Activated naive CD4-positive, alpha-beta T cell treated with Interleukin-2 at 50 U/mL for 16 hours (primary cell): ENCODE measurements at places on chromosomes 1 and 21.

DNA sequence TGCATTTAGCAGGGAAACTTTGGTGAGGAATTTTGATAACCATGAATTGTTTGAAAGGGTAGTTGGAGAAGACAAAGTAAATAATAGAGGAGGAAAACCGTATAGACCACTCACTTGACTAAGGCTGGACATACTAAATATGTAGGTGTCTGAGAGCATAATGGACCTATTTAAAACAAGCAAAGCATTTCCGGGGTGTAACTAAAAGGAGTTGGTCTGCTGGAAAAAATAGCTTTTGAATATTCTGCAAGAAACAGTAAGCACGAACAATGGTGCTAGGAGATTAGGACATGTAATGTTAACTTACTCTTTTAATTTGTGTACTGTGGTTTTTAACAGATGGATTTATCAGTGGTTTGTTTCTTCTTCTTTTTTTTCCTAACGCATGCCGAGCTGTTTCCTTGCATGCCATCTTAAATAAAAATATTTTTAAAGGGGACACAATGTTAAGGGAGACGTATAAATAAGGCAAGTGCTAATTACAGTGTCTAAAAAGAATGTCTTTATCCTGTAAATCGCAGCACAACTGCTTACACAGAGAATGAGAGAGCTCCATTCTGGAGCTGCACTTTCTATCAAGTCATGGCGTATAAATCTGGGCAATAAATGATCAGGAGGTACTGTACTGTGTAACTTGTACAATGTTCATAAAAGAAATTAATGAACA lies 492.1 kb downstream of the LMO4 start:
- DNase-seq = no peak

DNA sequence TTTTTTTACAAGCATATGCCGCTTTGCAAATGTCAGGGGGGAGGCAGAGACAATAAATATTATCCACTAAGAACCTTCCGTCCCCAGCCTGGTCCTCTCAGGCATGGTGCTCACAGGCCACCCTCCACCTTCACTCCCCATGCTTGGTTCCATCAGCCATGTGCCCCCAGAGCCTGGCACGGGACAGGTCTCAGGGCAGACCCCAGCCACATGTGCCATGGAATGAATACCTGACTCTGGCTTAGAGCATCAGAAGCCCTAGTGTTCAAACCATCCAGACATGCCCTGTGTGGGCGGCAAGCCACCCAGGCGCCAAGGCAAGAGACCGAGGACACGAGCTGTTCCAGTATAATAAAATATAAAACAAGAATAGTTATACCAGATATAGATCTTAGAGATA lies 5.4 kb downstream of the LSS start:
- no peak for DNase-seq

GRCh38 chr1:159675046-159675445 lies 39.3 kb downstream of the CRP start:
- DNase-seq = no peak

- no peak for DNase-seq
Measured at GRCh38 chr1:169529068-169529642, 43.4 kb upstream of the SLC19A2 start.

GRCh38 chr1:159839116-159839849 lies 12.6 kb downstream of the SLAMF8 start:
- DNase-seq = no peak

DNA sequence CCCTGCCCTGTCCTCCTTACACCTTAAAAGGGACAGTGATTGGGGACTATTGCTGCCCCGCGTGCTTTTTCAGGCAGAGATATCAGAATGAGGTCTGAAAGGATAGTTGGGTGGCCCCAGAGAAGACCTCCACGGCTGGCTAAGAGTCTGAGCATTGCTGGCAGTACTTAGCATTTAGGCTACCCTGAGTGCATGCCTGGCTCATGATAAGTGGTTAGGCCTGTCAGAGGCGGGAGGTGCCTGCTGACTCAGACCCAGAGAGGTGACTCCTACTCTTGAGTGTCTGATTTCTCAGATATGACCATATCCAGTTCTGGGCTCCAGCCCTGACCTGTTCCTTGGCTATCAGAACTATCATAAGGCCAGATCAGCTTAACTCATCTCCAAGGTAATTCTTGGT lies 213.7 kb downstream of the PBX1 start:
- DNase-seq = no peak

GRCh38 chr1:68188060-68188538 lies 44.2 kb downstream of the WLS start:
- DNase-seq = no peak

DNA sequence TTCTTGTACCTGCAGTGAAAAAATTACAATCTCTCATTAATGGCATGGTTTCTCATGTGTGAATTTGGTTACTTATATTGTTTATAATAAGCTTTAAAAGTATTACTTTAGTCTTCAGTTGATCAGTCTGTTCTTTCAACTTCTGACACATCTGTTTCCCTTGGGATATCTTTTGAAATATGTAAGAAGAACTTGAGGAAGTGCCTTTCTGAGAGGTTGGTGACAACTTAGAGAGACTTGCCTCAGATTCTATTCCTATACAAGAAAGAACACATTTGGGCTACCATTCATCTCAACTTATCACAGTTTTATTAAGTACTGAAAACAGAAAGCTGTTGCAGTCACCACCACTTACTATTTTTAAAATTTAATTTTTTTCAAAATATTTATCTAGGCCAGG lies 8.1 kb downstream of the AKNAD1 start:
- no peak for DNase-seq

DNA sequence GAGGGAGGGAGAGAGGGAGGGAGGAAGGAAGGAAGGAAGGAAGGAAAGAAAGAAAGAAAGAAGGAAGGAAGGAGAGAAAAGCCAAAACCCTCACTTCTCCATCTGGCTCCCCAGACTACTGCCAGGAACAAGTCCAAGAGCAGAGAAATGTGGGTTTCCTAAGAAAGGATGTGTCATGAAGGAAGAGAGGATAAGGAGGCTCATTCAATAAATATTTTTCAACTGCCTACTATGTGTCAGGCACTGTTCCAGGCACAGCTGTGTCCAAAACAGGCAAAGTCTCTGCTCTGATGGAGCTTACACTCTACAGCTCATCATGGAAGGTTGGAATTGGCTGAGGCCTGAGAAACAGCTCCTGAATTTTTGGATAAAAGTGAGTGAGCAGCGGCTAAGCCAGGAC lies 42.6 kb upstream of the ATP2B4 start:
- DNase-seq = no peak

- DNase-seq = peak; percentile 5
Measured at GRCh38 chr1:94045465-94046056, 75.4 kb downstream of the ABCA4 start.

DNA sequence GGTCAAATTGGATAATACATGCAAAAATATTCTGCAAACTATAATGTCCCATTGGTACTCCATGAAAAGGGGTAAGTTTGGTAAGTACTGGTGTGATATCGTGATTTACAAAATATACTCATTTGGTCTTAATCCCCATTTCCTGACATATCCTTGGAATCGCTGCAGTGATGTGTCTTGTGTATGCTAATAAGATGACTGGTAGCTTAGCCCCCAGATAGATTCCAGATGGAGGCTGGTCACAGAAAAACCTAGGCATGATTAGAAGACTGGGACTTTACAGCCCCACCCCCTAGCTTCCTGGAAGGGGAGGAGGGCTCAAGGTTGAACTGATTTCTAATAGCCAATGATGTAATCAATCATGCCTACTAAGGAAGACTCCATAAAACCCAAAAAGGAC lies 3.0 kb downstream of the VAMP4 start:
- DNase-seq = no peak

DNA sequence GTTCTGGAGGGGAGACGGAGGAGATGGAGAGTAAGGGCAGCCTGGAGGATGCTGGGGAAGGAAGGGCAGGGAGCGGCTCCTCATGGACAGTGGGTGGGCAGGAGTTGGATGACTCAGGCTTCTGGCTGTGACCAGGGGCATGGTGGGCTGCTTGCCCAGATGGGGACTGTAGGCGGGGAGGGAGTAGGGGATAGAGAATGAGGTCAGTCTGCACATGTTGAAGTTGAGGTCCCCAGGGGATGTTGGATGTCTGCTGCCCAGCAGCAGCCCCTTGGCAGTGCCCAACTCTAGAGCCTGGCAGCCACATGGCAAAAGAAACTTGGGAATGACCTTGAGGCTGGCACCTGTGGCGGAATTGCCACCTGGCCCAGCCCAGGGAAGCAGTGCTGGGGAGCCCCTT lies 6.4 kb downstream of the SELENON start:
- no peak for DNase-seq

- DNase-seq = no peak
Measured at GRCh38 chr1:186671136-186671825, 8.9 kb downstream of the PTGS2 start.

- no peak for DNase-seq
Measured at GRCh38 chr1:218217040-218217439, 68.1 kb upstream of the RRP15 start.

DNA sequence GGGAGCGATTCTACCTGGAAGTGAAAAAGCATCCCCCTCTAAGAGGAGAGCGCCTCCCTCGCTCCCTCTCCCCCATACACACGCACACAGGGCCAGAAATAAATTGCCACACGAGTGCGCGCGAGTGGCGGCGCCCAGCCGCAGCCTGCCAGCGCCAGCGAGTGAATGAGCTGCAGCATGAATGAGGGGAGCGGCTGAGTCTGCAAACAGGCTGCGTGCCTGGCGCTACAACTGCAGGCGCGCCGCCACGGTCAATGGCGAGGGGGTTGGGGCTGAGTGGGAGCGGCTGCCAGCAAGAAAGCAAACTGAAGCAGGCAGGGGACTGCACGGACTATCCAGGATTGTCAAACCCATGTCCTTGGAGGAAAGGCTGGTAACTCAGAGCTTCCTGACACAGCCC lies 2.2 kb downstream of the CAMK1G start:
- DNase-seq = no peak

DNA sequence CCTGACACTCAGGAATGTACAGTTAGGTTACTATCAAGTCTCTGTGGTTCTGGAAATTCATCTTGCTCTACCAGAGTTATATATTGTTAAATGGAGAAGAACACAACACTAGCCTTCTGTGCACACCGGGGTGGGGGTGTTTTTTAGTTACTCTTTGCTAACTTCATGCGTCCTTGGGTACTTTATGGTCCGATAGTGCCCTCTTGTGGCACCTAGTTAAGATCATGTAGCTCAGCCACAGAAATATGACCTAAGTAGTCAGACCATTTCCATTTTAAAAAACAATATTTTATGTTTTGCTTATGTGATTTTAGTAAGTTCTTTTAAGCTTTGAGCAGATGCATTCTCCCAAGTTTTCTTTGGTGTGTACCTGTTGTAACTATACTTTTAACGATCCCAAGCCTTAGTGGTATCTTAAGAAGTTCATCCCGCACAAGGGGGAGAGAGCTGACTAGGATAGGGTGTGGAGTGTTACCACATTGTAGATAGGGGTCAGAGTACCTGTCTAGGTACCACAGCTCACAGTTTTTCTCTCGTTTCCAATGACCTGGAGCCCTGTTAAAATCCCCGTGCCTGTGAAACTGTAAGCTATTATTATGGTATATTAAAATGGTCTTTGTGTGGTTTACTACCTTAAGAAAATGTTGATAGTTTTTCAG lies 20.6 kb upstream of the SH3D21 start:
- DNase-seq = peak; percentile 55

GRCh38 chr1:184218458-184219075 lies 167.0 kb downstream of the TSEN15 start:
- DNase-seq = no peak

- no peak for DNase-seq
Measured at GRCh38 chr1:89005286-89006151, 13.1 kb upstream of the KYAT3 start.

DNA sequence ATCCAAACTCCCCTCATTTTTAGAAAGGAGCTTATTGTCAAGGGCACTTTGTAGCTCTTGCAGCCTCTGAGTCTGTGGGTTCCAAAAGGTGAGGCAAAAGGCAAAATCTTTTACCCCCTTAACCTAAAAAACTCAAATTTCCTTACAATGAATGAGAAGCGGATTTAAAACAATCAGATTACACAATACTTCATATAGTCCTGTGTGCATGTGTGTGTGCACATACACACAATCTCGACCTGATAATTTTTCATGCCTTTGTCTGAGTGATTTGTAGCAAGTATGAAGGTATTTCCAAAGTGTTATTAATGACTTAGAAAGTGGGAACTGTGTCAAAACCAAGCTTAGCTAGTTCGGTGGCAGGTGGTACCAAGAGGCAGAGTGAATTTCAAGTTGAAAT lies 42.9 kb downstream of the GRIK1 start:
- DNase-seq = no peak

DNA sequence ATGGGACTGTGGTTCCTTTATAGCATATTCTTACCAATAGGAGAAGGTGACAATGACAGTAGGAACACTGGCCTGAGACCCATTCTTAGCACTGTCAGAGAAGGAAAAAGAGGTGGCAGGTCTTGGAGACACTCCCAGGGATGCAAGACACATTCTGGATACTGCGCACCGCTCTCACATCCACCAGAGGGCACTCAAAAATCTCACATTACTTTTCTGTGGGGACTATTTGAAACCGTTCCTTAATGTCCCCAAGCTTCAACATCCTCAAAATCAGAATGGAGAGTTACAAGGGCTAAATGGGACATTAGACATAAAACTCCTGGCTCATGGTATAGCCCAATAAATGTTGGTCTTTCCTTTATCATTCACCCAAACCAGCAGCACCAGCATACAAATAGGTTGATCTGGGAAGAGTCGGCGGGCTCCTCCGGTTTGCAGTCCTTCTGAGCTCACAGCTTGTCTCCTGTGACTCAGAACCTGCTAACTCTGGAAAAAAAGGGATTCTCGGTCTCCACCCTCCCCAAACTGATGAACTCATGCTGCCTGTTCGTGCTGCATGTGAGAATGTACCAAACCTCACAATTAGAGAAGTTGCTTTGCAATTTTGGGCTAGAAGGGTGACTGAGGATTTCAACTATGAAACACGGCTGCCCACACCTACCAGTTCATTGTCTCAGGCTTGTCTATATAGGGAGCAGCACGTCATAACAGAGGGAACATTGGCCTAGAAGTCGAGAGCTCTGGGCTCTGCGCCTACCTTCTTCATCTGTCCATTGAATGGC lies 40.2 kb downstream of the IL12RB2 start:
- no peak for DNase-seq

GRCh38 chr1:32592943-32593342 lies 53.7 kb downstream of the ZBTB8A start:
- DNase-seq = no peak
